Putamen (tissue), 1 donor: ENCODE measurements at places on chromosomes 5 and 9.

DNA sequence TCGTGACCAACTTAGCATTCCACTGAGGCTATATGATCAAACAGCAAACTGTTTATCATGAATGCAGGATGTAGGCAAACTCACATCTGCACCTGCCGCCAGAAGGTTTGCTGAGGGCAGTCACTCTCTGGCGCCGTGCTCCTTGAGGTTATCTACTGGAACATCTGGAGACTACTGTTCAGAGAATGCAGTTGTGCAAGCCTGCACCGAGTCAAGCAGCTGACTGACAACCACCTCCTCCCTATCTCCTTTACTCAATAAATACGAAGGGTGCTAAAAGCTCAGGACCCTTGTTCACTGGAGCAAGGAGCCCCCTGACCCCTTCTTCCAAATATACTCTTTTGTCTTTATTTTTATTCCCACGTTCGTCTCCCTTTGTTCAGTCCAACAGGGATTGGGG is 27.1 kb downstream of the CCDC125 start:
- DNase-seq: no peak

DNA sequence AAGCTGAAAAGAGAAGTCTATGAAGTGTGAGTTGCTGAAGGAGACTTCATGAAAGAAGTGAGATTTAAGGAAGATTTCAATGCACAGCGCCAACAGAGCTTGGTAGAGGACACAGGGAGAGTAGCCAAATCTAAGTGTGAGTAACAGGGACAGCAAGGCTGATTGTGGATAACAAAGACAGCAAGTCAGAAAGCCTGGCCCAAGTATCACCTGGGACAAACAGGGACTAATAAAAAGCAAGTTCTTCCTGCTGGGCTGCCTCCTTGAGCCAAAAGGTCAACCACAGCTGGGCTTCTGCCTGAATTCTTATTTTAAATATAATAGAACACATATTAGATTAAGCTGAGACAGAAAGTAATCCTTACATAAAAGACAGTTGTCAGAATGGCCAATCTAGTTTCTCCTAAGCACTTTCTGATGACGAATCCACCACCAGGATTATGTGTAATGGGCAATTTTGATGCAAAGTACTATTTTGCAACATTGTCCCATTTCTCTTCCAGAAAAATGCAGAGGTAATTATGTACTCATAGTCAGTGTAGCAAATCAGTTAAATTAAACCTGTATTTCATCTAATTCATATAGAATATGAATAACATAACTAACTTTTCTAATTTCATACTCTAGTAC is 73.8 kb downstream of the MAPKAP1 start:
- no peak for DNase-seq

- DNase-seq: no peak
Measured at GRCh38 chr9:36547598-36547997, 25.1 kb upstream of the MELK start.

DNA sequence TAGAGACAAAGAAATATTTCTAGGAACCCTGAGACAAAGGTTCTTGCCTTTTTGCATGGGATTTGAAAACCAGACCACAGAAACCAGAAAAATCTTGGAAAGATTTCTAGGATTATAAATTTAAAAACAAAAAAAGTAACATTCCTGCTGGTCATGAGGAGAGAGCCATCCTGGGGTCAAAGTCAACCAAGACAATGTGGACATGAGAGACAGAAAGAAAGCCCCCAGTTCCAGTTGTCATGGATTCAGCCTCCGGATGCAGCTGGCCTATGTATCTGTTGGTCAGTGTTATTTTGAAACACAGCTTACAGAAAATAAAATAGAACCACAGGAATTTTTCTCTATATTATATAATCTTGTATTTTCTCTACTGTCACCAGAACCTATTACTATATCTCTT is 24.4 kb upstream of the RGMB start:
- DNase-seq: no peak

DNA sequence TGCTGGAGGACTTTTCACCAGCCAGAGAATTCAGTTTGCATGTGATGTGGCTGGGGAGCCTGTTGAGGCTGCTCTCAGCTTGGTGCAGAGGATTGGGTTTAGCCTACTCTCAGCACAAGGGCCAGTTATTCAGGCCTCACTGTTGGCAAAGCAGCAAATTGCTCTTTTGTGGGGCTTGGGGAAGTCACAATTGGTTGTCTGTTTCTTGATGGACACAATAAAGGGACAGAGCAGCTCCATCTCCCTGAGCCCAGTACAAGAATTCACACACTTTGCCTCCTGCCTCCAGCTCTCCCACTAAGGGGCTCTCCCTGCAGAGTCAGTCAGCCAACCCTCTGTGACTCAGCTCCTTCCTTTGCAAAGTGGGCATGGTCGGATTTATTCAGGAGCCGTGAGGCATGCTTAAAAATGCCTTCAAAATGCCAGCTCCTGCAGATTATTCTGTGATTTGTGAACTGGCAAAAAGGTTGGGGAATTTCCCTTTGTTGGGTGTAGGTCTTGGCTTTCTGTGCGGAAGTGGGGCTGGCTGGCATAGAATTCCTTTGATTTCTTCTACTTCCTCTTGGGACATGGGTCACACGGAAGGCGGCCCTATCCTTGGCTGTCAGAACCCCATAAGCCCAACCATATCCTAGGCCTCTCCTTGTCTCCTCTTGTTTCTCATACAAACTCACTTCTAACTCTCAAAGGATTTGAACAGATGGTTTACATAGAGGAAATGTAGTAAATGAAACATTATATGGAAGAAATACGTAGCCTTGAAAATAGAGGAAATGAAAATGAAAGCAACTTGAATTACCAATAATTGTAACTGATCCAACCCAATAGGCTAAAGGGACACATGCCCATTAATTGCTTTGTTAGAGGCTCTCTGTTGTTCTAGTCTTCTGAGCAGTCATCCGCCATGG is 118.7 kb upstream of the CD180 start:
- peak; percentile 98 for DNase-seq

DNA sequence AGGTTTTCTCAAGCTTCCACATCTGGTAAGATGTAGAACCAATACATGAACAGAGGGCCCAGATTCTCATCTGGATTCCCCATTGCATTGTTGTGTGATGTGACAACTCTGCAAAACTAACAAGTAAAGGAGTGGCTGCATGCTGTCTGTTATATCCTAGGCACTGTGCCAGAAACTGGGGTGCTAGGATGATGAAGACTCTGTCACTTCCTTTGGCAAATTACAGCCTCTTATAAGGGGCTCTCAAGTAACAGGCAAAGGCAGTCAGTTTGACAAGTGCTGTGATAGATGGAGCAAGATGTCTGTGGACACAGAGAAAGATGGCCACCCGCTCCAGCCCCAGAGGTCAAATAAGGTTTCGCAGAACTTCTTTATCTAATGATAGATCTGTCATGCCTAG is 115.7 kb downstream of the PAPPA start:
- DNase-seq: no peak

DNA sequence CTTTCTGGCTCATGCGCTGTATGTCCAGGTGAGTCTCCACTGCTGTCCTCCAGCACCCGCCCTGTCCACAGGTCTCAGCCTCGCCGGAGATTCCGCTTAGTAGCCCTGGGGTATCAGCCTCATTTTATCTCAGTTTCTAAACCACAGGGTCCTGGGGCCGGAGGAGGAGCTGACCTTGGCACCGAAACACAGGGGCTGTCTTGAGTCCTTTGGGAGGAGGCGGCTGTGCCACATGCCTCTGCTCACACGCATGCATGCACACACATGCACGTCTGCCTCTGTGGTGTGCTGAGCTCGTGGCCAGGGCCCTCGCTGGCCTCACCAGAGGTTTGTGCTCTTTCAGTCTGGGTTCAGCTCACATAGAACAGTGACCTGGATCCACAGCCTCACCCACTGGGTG is 23.3 kb downstream of the TRIP13 start:
- DNase-seq: no peak

DNA sequence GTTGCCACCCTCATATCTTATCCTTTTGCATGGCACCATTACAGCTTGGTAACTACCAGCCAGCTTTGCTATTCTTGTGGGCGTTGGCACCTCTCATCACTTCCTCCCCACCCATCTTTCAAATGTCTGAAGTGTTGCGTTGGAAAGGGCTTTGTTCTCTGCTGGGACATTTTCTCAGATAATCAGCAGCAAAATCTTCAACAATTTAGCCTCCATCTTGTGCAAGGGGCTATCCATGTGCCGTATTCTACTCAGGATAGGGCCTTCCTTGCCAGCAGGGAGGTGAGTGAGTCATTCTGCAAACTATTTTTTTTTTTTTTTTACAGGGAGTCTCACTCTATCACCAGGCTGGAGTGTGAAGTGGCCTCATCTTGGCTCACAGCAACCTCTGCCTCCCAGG is 62.1 kb upstream of the NUDT12 start:
- no peak for DNase-seq

DNA sequence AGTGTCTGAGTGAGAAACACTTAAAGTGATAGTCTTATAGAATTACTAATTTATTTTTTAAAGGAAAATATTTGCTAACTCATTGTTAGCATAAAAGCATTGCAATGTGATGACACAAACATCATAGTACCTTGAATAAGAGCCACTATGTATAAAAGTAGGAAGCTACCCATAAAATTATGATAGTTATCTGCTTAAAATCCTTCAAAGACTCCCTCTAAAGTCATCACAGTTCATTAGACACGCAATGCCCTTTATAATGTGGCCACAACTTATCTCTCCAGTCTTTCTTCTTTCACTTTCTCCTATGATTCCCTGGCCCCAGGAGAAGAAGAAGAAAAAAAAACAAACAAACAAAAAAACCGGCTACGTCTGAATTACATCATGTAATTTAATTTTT is 1144.0 kb upstream of the NUDT12 start:
- DNase-seq: no peak

GRCh38 chr9:127694890-127695720 is 11.7 kb upstream of the CFAP157 start:
- no peak for DNase-seq

DNA sequence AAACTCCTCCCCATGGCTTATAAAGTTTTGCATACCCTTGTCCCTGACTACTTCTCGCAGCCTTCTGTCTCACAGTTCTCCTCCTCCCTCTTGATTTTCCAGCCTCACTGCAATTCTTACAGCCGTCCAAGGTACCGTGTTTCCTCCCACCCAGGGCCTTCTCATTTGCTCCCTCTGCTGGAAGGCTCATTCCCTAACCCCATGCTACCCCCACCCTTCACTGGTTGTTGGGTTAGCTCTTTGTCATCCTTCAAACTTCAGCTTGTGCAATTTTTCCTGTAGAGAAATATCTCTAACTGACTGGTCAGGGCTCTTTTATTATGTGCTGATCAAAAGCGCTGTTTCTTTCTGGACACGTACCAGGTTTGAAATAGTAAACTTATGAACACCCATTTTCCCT is 329.2 kb downstream of the EBF1 start:
- DNase-seq: no peak

- no peak for DNase-seq
Measured at GRCh38 chr5:40307920-40308319, 371.8 kb upstream of the PTGER4 start.

DNA sequence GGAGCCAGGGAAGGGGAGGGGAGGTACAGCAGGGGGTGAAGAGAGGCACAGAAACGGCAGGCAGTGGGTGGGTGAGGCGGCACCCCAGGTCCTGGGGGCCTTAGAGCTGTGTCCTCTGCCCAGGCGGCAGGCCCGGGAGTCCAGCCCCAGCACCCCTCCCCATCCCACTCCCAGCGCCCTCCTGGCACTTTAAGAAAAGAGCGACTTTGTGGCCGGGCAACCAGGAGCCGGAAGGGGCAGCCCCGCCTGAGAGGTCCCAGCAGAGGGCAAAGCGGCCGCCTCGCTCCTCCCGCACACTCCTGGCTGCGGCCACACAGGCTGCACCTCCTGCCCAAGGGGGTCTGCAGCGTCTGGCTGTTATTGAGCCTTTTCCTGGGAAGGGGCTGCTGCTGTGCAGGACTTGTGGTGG is 42.6 kb downstream of the NACC2 start:
- peak; percentile 55 for DNase-seq

- DNase-seq: no peak
Measured at GRCh38 chr9:70049236-70049635, 5.6 kb downstream of the MAMDC2 start.
